ENCODE measurements at places on chromosomes 7 and 10. TPM values are rescaled to one million over a fixed set of nuclear protein-coding genes. Genes with fewer than 3 reads are reported as not detected.

DNA sequence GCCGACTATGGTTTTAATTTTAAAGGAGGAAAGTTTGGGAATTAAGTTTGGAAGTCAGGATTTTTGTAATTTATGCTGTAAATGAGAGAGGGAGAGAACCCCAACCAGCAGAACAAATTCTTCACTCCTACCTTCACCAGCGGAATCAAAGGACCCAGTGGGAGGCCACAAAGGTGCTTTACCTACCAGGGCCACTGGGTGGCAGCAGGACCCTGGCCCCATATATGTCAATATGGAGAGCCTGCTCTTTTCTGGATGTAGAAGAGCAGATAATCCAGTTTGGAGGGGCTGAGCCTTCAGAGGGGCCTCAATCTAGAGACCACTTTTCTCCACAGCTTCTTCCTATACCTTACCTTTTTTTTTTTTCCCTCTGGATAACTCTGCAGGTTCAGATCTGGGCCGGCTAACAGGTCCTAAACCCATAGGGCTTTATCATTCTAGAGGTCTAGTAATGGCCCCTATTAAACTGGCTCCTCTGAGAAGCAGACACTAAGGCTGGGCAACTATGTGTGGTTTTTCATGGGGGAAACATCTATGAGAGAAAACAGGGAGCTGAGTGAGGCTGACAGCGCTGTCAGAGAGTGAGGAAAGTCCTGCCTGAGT lies 8.5 kb upstream of the SCD start:
- H3K4me1 ChIP-seq, result peaks cover 6% of the 10 kb centered on the region
- H3K27me3 ChIP-seq, result peaks cover 14% of the 10 kb centered on the region
- H3K36me3 ChIP-seq, result no peaks in the 10 kb centered on the region
- H3K4me3 ChIP-seq, result no peak overlapping the region
- DNase-seq, result peak; percentile 84

DNA sequence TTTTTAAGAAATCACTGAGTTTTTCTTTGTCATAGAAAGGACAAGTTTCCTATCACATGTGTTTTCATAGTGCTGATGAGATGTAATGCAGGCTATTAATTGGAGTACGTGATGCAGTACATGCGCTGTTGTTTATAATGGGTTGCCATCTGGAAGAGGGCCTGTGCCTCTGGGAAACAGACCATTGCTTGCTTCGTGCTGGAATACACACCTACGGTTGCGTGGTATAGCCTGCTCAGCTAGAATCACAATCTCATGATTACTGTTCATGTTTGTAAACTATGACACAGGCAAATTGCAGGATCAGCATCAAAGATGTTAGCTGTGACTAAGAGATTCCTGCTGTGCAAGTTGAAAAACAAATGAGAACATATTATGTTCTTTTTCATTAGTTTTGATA lies 107.2 kb upstream of the STEAP1B start:
- H3K27ac ChIP-seq, result no peak overlapping the region
- H3K4me3 ChIP-seq, result no peak overlapping the region
- H3K4me1 ChIP-seq, result no peaks in the 10 kb centered on the region

DNA sequence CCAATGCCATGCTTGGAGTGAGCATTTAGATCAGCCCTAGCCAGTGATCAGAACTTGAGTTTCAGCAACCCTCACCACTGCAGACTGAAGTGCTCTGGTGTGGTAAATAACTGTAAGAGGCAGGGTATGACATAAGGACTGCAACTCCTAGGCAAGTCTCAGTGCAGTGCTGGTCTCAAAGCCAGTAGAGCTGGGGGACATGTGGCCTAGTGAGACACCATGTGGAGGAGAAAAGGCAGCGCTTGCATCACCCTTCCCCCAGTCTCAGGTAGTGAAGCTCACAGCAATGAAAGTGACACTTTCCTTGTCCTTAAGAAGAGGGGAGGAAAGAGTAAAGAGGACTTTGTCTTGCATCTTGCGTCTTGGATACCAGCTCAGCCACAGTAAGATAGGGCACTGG lies 386.8 kb upstream of the POT1 start:
- no peak for DNase-seq
- no peaks in the 10 kb centered on the region for H3K36me3 ChIP-seq
- no peaks in the 10 kb centered on the region for H3K27me3 ChIP-seq
- no peaks in the 10 kb centered on the region for H3K4me1 ChIP-seq

DNA sequence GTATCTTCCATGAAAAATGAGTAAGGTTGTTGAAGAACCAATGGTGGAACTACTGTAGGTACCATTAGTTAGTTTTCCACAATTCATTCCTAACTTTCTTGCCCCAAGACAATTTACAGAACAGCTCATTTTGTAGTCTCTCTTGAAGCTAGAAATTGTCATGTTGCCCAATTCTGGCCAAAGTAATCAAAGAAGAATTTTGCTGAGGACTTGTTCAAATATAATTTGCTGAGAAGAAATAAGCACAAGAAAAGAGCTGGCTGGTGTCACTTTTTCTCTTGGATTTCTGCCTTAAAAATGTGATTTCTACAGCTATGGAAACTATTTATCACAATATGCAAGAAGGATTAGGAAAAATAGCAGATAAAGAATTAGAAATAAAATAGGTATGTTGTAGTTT lies 199.2 kb upstream of the SEMA3A start:
- H3K27ac ChIP-seq, result no peak overlapping the region
- H3K4me3 ChIP-seq, result no peak overlapping the region
- H3K36me3 ChIP-seq, result no peaks in the 10 kb centered on the region

GRCh38 chr10:8069108-8069507 lies 14.6 kb downstream of the GATA3 start:
- peak overlapping the region; percentile 34 for H3K4me3 ChIP-seq
- peaks cover 40% of the 10 kb centered on the region for H3K36me3 ChIP-seq
- H3K27me3 ChIP-seq, result no peaks in the 10 kb centered on the region
- DNase-seq, result no peak
- peak overlapping the region; percentile 66 for H3K27ac ChIP-seq

- H3K36me3 ChIP-seq, result no peaks in the 10 kb centered on the region
- no peak overlapping the region for H3K27ac ChIP-seq
- H3K27me3 ChIP-seq, result no peaks in the 10 kb centered on the region
- DNase-seq, result no peak
These were observed 91.9 kb downstream of the CNTNAP2 start for GRCh38 chr7:146208492-146208891.

GRCh38 chr10:31136930-31137885 lies 105.5 kb upstream of the ZNF438 start:
- H3K4me3 ChIP-seq, result peak overlapping the region; percentile 41
- H3K27ac ChIP-seq, result peak overlapping the region; percentile 34
- H3K4me1 ChIP-seq, result peaks cover 46% of the 10 kb centered on the region
- no peak for DNase-seq

- no peak for DNase-seq
- H3K27me3 ChIP-seq, result no peaks in the 10 kb centered on the region
- H3K36me3 ChIP-seq, result peaks cover 5% of the 10 kb centered on the region
- H3K27ac ChIP-seq, result no peak overlapping the region
These were observed 57.8 kb downstream of the MICU1 start for GRCh38 chr10:72567889-72568640.

DNA sequence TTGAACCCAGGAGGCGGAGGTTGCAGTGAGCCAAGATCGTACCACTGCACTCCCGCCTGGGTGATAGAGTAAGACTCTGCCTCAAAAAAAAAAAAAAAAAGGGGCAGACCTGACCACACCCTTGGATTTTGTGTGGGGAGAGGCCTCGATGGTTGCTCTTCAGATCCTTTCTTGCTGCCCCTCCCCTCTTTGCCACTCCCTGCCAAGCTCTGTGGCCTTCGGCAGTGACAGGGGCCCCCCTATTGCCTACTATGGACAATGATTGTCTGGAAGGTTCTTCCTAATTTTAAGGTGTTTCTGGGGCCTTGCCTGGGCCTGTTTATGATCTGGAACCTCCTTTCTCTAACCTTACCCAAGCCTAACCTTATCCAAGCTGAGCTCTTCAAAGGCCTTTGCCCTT lies 795 bp downstream of the PRF1 start:
- peaks cover 39% of the 10 kb centered on the region for H3K4me1 ChIP-seq
- DNase-seq, result no peak
- H3K27ac ChIP-seq, result peak overlapping the region; percentile 95
- peaks cover 3% of the 10 kb centered on the region for H3K36me3 ChIP-seq
- peak overlapping the region; percentile 93 for H3K4me3 ChIP-seq

DNA sequence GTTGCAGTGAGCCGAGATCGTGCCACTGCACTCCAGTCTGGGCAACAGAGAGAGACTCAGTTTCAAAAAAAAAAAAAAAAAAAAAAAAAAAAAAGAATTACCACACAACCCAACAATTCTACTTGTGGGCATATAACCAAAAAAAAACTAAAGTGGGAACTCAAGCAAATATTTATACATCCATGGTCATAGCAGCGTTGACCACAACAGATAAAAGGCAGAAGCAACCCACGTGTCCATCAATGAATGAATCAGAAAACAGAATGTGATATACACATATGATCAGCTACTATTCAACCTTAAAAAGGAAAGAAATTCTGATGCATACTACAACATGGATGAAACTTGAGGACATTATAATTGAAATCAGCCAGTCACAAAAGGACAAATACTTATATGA lies 179.3 kb upstream of the NEBL start:
- no peaks in the 10 kb centered on the region for H3K36me3 ChIP-seq
- H3K4me3 ChIP-seq, result no peak overlapping the region
- H3K27me3 ChIP-seq, result peaks cover 5% of the 10 kb centered on the region
- DNase-seq, result no peak
- H3K27ac ChIP-seq, result no peak overlapping the region

- peaks cover 15% of the 10 kb centered on the region for H3K4me1 ChIP-seq
- no peaks in the 10 kb centered on the region for H3K36me3 ChIP-seq
- H3K4me3 ChIP-seq, result no peak overlapping the region
- peak overlapping the region; percentile 27 for H3K27ac ChIP-seq
- no peaks in the 10 kb centered on the region for H3K27me3 ChIP-seq
- DNase-seq, result peak; percentile 4
These were observed 4.2 kb upstream of the RPEL1 start for GRCh38 chr10:103241262-103242011.

- H3K4me3 ChIP-seq, result no peak overlapping the region
- no peaks in the 10 kb centered on the region for H3K4me1 ChIP-seq
- no peak overlapping the region for H3K27ac ChIP-seq
- no peaks in the 10 kb centered on the region for H3K27me3 ChIP-seq
- no peaks in the 10 kb centered on the region for H3K36me3 ChIP-seq
- no peak for DNase-seq
These were observed 80.6 kb downstream of the PTPRZ1 start for GRCh38 chr7:121953601-121954000.

DNA sequence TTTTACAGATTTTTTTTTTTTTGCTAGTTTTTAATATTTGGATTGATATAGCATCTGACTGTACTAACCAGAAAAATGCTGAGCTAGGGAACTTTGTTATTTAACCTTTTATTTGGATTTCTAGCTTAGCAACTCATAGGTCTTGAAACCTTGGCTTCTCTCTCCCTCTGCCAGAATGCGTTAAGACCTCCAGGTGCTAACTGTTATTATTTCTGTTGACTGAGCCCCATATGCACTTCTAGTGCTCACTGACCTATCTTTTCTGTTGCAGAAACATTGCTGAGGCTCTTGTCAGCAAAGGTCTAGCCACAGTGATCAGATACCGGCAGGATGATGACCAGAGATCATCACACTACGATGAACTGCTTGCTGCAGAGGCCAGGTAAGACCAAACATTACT lies 143.6 kb downstream of the LRRC4 start:
- peaks cover 8% of the 10 kb centered on the region for H3K36me3 ChIP-seq
- no peaks in the 10 kb centered on the region for H3K27me3 ChIP-seq
- H3K4me1 ChIP-seq, result peaks cover 26% of the 10 kb centered on the region
- DNase-seq, result no peak
- no peak overlapping the region for H3K4me3 ChIP-seq

DNA sequence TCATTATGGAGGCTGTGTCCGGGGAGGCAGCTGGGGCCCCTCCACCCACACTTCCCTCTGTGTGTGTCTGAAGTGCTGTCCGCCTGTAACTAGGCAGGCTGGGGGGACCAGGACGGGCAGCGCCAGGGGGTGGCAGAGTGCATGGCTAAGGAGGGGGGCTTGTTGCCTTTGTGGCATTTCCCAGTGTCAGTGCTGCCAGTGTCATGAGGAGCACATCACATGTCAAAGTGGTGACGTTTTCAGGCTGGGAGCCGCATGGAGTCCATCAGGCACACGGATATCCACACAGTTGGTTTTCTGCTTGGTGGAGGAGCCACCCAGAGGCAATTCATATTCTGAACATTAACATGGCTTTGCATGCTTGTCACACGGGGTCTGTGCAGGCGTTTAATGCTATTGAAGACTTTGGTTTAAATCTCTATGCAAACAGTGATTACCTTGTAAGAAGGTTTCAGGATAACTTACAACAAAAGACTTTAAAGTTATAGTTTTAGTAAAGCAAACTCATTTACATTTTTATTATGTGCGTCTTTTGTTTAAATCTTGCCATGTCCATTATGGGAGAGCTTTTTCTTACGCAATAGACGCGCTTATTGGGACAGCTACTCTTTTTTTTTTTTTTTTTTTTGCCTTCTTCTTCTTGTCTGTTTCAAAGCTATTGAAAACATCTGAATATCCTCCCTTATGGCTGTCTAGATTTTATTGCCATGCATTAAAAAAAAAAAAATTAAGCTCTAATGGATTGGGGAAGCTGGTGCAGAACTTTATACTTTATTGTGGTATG lies 52.9 kb downstream of the C10orf67 start:
- peaks cover 13% of the 10 kb centered on the region for H3K4me1 ChIP-seq
- H3K27ac ChIP-seq, result no peak overlapping the region
- H3K4me3 ChIP-seq, result no peak overlapping the region
- H3K27me3 ChIP-seq, result peaks cover 39% of the 10 kb centered on the region

- H3K36me3 ChIP-seq, result no peaks in the 10 kb centered on the region
- H3K4me3 ChIP-seq, result no peak overlapping the region
- H3K27me3 ChIP-seq, result peaks cover 6% of the 10 kb centered on the region
- no peaks in the 10 kb centered on the region for H3K4me1 ChIP-seq
- no peak for DNase-seq
These were observed 10.8 kb upstream of the SEMA3C start for GRCh38 chr7:80929619-80930018.

The GRID2IP gene
- total RNA-seq, result 0.29 TPM

The OPN4 gene
- total RNA-seq, result not detected

The PLPP4 gene
- not detected for total RNA-seq

The PRTFDC1 gene
- total RNA-seq, result 0.46 TPM
